ENCODE measurements at places on chromosomes 5 and 9.
A peak's percentile ranks its signal among the peaks of the same experiment; 100 is the strongest.

- ATAC-seq, result no peak
These were observed 75.1 kb downstream of the FGF18 start for GRCh38 chr5:171494452-171495121.

GRCh38 chr9:100473276-100474081 lies 530 bp downstream of the TMEFF1 start:
- peak; percentile 76 for ATAC-seq

DNA sequence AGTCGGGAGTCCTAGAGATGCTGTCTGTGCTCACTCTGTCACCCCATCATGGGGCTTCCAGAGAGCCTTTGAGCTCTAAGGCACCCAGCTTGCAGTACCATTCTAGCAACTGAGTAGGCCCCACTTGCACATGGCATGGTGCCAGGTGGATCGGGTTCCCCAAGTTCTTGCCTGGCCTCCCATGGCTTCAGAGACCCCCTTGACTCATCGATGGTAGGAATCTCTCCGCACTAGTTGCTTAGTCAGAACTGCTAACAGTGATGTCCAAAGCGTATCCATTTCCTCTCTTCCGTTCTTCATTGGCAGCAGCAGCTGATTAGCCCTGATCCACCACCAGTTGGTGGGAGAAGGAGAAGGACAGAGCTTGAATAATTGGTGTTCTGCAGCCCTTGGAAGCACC lies 70.3 kb upstream of the RARS1 start:
- no peak for ATAC-seq

- ATAC-seq, result peak; percentile 92
These were observed 65.8 kb downstream of the DOCK2 start for GRCh38 chr5:169702693-169703481.

- no peak for ATAC-seq
These were observed 85.7 kb upstream of the NTRK2 start for GRCh38 chr9:84583866-84584265.

DNA sequence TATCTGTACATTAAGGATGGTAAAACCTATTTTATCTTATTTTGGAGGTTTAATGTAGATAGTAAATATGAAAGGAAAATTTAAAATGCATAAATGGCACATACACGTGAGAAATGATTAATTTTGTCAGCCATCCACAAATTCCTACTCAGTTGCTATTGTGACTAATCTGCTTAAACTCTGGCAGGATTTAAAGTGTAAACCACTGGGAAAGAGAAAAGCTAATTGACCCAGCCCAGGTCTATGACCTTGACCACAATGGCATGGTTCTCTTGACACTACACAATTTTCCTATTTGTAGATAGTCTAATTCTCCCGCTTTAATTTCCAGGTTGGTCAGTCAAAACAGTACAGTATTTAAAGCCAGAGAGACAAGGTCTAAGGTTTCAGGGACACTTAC lies 459.0 kb upstream of the KLF4 start:
- ATAC-seq, result no peak

DNA sequence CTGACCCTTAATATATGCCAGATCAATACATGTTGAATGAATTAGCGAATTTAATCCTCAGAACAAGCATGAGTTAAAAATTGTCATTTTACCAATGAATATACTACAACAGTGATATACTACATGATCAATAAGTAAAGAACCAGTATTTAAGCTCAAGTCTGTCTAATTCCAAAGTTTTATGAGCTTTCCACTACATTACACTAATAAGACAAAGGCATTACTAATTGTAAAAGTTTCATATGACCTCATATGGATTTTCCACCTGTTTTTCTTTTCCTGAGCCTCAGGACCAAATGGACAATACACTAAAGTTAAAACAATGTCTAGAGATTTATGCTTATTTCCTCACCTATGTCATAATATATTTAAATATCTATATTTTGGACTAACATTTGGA lies 80.8 kb downstream of the OXCT1 start:
- ATAC-seq, result no peak

GRCh38 chr5:118888556-118888955 lies 99.8 kb downstream of the DTWD2 start:
- no peak for ATAC-seq

GRCh38 chr9:134293031-134293521 lies 33.2 kb upstream of the RXRA start:
- no peak for ATAC-seq

DNA sequence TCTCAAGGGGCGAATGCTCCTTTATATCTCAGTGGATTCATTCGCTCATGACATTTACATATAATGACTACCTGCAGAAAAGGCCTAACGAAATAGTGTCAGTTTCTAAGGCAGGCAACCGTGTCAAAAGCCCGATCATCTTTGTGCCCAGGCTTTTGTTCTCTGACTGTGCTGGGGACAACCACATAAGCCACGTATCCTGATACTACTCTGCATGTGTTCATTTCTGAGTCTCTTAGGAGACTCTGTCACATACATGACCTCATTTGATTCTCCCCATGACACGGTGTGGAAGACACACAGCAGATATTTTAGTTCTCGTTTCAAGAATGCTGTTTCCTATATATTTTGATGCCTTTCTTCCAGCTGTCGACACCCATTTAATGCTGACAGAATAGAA lies 598.5 kb downstream of the BNC2 start:
- ATAC-seq, result no peak

DNA sequence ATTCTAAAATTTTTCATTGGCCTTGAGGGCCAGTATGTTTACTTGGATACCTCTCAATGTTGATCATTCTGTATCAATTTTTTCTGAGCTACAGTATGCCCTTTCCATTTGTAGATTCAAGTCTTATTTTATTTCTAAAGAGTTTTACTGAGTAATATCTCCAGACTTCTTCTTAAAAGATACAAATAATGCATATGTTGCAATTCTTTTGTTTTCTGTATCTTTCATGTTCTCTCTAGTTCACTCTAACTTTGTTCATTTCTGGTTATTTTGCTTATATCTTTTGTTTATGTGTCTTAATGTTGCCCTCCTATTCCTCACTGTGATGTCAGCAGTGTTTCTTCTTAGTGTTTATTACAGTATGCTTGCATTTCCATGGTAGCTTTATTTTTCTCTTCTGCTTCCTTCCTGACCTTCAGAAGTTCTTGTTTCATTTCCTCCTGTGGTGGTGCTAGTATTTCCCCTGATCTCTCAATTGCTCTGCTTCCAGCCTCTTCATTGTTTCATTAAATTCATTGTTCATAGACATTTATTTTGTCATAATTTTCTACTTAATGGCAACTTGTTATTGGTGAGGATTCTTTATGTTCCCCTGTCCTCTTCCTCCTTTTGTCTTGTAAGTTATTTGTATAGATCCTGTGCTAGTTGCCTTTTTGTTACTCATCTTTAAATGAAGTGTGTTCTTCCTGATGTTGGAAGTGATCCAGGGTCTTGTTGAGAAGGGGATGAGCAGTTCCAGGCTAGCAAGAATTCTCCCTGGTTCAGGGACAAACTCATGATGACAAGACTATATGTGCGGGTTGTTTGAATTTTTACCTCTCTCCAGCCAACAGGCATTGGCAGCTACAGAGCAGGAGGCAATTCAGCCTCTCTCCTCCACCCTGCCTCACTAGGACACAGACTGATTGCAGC lies 160.8 kb downstream of the DEPDC1B start:
- no peak for ATAC-seq

DNA sequence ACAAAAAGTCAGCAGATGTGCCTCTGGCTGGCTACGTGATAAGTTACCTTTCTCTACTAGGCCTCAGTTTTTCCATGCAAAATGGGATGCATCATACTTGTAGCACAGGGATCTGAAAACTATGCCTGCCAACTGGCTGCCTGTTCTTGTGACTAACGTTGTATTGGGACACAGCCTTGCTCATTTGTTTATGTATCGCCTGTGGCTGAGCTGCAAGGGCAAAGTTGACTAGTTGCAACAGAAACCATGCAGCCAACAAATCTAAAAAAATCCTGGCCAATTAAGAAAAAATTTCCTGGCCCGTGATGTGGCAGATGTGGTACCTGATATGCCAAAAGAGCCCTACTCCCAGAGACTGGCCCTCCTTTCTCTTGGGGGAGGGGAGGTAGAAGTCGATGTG lies 131.3 kb downstream of the SEC61B start:
- ATAC-seq, result no peak

DNA sequence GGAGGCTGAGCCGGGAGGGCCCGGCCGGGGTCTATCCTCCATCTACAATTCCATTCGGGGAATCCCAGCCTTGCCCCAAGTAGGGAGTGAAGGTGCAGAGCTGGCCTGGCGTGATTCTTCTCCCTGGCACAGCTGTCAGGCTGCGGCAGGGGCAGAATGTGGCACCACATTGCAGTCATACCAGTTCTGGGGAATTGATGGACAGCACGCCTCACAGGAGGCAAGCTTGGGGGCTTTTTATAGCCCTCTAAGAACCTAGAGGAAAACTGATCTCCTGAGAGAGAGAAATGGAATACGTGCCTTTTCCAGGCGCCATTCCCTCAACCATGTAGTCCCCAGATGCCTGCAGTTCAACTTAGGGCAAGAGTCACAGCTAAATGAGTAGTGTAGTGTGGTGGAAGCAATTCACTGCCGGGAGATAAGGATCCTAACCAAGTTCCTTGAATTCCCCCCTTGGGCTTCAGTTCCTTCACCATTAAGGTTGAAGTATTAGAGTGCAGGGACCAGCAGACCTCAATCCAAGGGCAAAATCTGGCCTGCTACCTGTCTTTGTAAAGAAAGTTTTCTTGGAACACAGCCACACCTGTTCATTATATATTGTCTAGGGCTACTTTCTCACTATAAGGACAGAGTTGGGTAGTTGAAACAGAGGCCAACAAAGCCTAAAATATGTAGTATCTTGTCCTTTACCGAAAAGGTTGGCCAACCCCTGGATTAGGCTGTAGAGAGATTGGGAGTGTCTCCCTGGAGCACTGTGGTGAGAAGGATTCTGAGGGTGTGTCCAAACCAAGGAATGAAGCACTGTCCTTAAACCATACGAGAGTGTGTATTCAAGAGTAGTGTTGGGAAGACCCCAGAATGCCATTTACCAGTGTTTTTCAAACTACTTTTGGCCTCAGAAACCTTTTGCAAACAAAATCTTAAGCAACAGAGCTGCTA lies 10.6 kb downstream of the AFAP1L1 start:
- ATAC-seq, result no peak

- ATAC-seq, result no peak
These were observed 38.7 kb upstream of the CDK20 start for GRCh38 chr9:88013035-88013434.

DNA sequence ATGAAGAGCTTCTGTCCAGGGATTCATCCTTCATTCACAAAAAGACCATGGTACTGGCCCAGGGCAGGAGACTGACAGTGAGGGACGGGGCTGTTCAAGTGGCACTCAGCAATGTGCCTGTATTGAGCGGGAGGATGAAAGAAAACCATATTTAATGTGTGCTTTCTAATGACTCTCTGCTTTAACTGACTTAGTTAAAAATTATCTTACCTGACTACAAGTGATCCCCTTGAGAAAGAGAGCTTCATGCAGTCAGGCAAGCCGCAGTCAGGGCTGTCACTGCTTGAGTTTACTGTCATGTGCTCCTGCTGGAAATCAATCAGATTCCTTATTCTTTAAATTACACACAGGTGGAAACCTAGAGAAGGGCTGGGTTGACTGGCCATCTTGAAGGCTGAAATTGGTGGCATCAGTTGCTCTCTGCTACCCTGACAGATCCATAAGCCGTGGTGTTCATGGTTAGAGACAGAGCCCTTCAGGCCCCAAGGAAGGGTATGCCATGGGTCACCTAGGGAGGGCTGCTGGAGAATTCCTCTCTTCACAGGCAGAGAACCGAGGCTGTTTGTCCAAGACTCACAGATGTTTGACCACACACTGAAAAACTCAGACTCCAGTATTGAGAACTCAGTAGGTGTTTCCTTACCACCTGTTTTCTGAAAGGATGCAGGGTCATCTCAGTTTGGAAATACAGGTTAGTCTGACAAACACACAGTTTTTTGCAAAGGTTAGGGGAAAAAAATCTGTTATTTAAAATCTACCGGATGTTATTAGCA lies 70.9 kb downstream of the TRIO start:
- ATAC-seq, result no peak

GRCh38 chr5:142281966-142282365 lies 42.9 kb downstream of the SPRY4 start:
- no peak for ATAC-seq

GRCh38 chr9:124146031-124146561 lies 111.7 kb upstream of the NEK6 start:
- peak; percentile 70 for ATAC-seq

- ATAC-seq, result no peak
These were observed 22.5 kb downstream of the LHX3 start for GRCh38 chr9:136182420-136182787.

GRCh38 chr9:91680106-91680505 lies 256.5 kb upstream of the NFIL3 start:
- no peak for ATAC-seq

GRCh38 chr5:38423276-38424147 lies 132.9 kb downstream of the LIFR start:
- ATAC-seq, result no peak

DNA sequence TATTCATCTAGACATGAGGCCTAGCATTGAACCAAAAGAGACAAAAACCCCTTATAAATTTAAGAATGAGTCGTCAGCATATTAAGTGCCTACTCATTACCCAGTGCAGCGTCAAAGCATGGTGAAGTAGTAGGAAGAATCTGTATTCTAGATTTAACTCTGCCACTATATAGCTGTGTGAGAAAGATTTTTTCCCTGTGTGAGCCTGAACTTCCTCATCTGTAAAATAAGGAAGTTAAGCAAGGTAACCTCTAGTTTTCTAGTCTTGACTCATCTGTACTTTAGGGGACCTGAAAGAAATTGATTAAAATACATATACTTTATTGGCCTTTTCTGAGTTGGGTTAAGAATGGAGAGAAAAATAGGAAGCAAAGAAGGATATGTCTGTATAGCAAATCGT lies 82.1 kb upstream of the RUSC2 start:
- ATAC-seq, result no peak
